ENCODE measurements at places on chromosomes 3 and 15.

DNA sequence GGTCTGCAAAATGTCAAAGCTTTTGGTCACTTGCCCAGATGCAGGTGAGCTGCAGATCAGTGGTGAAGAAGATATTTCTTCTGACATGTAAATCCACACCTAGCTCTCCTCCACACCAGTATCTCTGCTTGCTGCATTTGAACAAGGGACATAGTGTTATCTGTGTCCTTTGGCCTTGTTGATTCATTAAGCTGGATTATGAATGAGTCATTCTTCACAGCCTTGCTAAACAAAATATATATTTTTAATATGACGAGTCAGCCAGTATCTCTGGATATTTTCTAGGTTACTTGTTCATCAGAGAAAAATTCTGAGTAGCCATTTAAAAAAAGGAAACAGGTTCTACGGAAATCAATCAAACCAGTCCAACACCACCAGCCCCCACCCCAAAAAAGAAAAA is 190.6 kb upstream of the ADAMTS9 start:
- DNase-seq, result no peak

GRCh38 chr15:94105760-94106159 is 125.6 kb upstream of the MCTP2 start:
- DNase-seq, result no peak

- DNase-seq, result no peak
Measured at GRCh38 chr15:82730022-82730530, 20.4 kb upstream of the AP3B2 start.

DNA sequence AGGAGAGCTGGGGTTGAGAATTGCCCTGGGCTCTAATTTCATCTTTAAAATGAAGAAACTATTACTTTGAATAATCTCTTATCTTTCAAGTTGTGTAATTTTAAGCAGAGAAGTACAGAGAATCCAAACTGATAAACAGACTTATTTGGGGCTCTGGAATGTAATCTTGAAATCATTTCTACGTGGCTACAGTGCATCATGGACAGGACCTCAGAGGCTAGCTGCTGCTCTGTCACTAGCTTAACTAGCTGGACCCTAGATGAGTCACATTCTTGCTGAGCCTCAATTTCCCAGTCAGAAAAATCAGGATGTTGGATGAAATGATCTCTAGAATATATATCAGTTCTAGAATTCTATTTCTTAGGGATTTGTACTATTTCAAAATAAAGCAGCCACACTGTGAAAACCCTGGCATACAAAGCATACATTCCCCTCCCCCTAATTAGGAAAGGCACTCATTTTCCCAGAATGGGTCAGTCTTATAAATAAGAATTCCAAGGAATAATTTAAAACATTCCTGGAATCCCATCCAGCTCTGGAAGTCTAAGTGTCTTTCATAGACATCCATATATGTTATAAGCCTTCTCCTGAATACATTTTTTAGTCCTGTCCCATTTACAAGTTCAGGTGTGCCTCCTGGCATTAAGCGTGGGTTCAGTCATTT is 47.2 kb downstream of the RASGRP1 start:
- no peak for DNase-seq

- DNase-seq, result no peak
Measured at GRCh38 chr15:75206803-75207617, 5.3 kb downstream of the C15orf39 start.

Measured in suppressor macrophage (primary cell).